ENCODE measurements at places on chromosomes 16 and 17.
A peak's percentile ranks its signal among the peaks of the same experiment; 100 is the strongest.

- DNase-seq, result no peak
These were observed 1687.5 kb downstream of the TP53TG3F start for GRCh38 chr16:35146723-35147458.

GRCh38 chr16:788399-789126 lies at the start of gene CHTF18:
Gene CHTF18, plus strand, starts transcription at chr16:788620. Its CDS starts 65 bp downstream, at chr16:788685.
- DNase-seq, result peak; percentile 88

DNA sequence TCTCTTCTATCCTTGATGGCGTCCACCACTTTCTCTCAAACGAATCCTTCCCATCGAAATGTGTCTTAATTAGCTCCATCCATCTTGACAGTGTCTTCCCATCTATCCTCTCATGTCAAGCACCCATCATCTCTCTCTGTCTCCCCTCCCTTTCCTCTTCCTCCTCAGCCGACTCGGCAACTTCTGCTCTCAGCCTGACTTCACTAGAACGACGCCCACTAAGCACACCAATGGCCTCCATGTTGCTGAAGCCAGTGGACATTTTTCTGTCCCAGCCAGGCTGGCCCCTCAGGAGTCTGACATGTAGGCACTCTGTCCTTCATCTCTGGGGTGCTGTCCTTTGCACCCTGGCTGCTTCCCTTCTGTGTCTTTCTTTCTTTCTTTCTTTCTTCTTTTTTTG lies 2.5 kb upstream of the SPATA20 start:
- DNase-seq, result no peak

DNA sequence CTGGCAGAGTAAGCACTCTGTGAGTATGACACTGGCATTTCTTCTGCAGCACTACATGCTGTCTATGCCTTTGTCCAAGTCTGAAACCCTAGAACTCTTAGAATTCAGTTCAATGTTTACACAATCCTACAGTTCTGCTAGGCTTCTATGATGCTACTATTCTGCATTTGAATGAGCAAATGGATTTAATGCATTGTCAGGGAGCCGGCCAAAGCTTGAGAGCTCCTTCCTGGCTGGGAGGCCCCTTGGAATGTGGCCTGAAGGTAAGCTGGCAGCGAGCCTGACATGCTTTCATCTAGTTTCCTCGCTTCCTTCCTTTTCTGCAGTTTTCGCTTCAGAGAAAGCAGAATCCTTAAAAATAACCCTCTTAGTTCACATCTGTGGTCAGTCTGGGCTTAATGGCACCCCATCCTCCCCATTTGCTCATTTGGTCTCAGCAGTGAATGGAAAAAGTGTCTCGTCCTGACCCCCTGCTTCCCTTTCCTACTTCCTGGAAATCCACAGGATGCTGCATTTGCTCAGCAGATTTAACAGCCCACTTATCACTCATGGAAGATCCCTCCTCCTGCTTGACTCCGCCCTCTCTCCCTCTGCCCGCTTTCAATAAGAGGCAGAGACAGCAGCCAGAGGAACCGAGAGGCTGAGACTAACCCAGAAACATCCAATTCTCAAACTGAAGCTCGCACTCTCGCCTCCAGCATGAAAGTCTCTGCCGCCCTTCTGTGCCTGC lies at the start of gene CCL2:
Gene CCL2 (plus strand): TSS at position 635 of the 730 bp plus-strand sequence. CDS start 65 bp downstream, at position 700.
- DNase-seq, result peak; percentile 34

GRCh38 chr16:84712801-84713775 lies 13.3 kb downstream of the USP10 start:
- DNase-seq, result no peak

- peak; percentile 56 for DNase-seq
These were observed 20.6 kb downstream of the ADORA2B start for GRCh38 chr17:15965528-15965927.

- no peak for DNase-seq
These were observed 868 bp downstream of the FAM20A start for GRCh38 chr17:68600067-68600930.

GRCh38 chr17:33284022-33284421 lies 9.1 kb downstream of the ASIC2 start:
- DNase-seq, result no peak

DNA sequence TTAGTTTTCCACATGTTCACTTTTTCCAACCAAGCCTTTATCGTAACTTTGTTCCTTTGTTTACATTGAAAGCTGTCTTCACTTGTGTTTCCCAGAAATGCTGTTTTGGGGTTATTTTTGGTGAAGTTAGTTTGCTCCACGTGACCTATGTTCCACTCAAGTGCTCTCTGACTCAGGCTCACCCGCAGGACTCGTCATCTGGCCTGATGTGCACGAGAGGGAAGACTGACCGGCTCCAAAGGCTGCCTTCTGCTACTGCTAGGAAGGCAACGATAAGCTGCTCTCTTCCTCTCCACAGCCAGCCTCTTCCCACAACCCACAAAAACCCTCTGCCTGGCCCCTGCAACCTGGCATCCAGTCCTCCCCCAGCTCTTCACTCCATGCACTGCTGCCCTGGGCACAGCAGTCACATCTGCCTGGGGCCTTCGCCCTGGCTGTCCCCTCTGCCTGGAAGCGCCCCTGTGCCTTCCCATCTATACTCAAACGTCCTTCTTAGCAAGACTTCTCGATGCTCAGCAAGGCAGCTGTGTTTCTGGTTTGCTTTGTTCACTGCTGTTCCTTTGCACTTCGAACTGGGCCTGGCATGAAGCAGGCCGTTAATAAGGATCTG lies 28.0 kb downstream of the ZCCHC14 start:
- peak; percentile 88 for DNase-seq

GRCh38 chr17:9768381-9768934 lies 22.9 kb downstream of the DHRS7C start:
- peak; percentile 53 for DNase-seq

DNA sequence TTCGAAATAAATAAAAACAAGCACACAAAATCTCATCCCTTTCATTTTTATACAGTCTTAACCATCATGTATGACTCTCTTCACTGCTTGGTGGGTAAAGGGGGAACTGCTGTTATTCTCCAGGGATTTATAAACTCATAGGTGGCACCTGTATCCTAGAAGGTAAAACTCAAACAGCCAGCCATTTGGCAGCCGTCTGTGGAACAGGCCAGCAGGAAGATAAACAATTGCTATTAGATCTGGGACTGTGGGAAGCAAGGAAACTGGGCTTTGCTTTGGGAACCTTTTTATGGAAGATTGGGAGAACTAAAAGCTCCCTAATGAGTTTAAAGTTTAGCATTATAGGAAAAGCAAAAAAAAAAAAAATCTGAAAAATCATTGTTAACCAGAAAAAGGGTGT lies 126.0 kb downstream of the TANGO6 start:
- DNase-seq, result no peak

GRCh38 chr16:81014672-81015071 lies 7.7 kb downstream of the CENPN start:
- no peak for DNase-seq

DNA sequence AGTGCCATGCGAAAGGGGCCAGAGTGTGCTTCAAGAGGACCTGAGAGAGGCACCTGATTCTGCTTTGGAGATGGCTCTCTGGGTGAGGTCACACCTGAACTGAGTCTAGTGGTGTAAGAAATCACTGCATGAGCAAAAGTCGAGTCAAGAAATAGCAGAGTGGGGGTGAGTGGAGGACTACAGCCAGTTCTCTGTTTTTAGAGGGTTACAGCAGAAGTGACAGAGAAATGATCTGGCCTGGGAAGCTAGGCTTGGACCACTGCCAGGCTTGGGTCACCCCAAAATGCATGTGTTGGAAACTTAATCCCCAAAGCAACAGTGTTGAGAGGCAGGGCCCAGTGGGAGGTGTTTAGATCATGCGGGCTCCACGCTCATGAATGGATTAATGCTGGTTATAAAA lies 312.0 kb downstream of the CBLN1 start:
- DNase-seq, result no peak

DNA sequence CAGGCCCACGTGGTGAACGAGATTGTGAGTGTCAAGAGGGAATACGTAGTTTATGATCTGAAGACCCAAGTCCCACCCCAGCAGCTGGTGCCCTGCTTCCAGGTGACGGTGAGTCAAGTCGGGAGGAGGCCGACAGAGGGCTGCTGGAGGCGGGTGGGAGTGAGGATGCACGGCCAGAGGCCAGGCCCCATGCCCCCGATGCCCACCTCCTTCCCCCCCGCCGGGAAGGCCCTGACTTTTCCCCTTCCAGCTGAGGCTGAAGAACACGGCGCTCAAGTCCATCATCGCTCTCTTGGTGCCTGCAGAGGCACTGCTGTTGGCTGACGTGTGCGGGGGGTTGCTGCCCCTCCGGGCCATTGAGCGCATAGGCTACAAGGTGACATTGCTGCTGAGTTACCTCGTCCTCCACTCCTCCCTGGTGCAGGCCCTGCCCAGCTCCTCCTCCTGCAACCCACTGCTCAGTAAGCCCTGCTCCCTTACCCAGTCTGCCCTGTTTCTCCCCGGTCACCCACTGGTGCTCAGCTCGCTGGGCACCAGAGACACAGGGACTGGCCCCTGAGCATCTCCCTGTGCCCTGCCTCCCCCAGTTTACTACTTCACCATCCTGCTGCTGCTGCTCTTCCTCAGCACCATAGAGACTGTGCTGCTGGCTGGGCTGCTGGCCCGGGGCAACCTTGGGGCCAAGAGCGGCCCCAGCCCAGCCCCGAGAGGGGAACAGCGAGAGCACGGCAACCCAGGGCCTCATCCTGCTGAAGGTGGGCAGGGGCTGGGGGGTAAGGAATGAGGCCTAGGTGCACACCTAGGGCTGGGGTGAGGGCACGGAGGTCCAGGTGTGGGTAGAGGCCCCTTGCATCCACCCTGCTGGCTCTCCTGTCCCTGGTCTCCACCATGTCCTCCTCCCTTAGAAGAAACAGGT lies 2.6 kb downstream of the ZACN start:
- DNase-seq, result no peak

GRCh38 chr17:19703106-19703827 lies 13.1 kb downstream of the SLC47A2 start:
- DNase-seq, result no peak

- DNase-seq, result no peak
These were observed 13.0 kb upstream of the LGALS3BP start for GRCh38 chr17:78992542-78993212.

- no peak for DNase-seq
These were observed 91.5 kb downstream of the HS3ST4 start for GRCh38 chr16:25783226-25783625.

DNA sequence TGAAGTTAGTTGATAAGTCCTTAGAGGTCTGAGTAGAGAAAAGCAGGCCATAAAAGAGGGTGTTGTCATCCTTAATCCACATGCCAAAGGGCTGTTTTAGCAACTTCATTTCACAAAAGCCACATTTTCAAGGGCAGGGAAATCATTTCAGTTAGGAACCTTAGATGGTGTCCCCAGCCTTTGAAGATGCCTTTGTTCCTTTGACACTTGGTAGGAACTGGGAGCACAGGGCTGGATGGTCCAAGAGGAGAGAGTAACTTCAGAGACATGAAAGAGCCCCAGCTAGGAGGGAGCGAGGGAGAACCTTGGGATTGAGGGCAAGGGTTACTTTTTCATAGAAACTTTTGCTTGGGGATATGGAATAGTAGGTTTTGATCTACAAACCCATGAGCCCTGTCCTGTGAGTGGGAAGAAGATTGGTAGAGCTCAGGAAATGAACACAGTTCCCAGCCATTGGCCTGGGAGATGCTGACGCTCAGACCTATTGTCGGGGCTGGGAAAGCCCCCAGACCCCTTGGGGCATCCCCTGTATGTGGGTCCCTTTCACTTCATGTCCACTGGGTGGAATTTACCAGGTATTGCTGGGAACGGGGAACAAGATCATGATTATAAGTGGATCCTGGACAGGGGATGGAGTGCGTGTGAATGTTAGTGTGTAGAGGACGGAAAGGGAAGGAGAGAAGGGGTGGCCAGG lies 18.9 kb downstream of the MSI2 start:
- no peak for DNase-seq

GRCh38 chr17:76240461-76241203 lies at the start of gene RNF157:
Gene RNF157, minus strand, starts transcription at chr17:76240493. Its CDS starts 253 bp downstream, at chr17:76240240.
- DNase-seq, result peak; percentile 40

DNA sequence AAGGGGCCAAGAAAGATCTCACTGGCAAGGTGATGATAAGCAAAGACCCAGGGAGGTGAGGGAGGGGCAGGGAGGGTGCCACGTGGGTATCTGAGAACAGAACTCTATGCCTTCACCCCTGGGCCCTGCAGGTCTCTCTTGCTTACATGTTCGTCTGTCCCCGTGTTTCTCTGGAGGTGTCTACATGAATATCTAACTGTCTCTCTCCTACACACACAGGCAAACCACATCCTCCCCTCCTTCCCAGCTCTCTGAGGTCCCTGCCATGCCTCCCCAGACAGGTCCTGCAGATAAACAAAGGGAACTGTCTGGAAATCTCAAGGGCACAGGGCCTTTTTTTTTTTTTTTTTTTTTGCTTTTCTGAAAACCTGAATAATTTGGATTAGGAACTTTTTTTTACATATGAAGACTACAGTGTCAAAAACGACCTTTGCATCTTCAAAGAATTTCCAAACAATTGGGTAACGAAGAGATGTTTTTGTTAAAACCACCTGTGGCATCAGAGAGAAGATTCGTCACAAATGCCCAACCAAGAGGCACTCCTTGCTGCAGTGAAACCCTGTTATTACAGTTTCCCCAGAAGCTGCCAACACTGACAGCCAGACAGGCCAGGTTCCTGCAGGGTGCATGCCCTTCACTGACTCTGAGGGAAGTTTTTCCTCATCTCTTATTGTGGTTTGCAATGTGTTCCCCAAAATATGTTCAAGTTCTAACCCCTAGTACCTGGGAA lies 17.8 kb downstream of the PLLP start:
- peak; percentile 64 for DNase-seq

DNA sequence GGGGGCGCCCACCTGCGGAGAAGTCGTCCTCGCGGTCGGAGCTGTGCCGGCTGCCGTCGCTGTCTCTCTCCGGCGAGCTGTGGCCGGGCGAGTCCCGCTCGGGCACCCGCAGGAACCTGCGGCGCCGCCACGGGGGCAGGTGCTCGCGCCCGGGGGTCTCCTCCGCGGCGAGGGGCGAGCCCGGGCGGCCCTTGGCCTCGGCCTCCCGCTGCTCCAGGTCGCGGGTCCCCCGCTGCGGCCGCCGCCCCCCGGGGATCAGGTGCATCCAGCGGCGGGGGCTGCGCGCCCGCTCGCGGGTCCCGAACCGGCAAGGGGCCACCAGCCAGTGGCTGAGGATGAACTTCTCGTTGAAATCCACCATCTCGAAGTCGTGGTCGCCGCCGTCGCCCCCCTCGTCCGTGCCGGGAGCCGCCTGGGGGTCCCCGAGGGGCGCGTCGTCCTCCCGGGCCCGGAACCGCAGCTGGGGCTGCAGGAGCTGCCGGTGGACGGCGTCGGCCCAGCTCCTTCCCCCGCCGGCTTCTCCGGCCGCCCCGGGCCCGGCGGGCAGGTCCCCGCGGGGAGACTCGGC lies 41.4 kb upstream of the BHLHA9 start:
- DNase-seq, result peak; percentile 23

DNA sequence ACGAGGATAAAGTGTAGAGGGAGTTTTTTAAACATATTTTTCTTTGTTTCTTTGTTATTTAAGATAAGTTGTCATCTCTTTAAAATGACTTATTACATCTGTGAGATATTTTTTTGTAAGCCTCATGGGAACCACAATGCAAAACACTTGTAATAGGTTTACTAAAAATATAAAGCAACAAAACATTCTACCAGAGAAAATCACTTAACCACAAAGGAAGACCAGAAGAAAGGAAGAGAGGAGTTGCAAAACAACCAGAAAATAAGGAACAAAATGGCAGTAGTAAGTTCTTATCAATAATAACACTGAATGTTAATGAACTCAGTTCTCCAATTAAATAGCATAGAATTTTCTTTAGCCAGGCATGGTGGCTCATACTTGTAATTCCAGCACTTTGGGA lies 22.9 kb downstream of the DHRS7B start:
- DNase-seq, result peak; percentile 74

Measured in NB4 (cell line).